ENCODE measurements at places on chromosomes 3 and 15.
A peak's percentile ranks its signal among the peaks of the same experiment; 100 is the strongest.

DNA sequence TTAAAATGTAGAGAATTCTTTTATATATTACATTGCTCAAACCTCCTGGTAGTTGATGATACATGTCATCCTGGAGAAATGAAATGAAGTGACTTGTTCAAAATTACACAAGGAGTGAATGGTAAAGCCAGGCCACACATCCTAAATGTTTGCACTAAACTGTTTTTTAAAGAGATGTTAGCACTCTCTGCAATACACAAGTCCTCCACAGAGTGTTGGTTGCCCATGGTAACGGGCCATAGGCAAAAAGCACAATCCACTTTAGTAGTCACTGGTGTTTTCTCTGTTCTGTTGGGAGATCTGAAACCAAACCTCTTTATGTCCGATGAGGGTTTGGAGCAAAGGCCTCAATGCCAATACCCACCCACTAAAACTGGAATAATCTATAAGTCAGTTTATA lies 907.4 kb downstream of the NTRK3 start:
- DNase-seq: no peak

GRCh38 chr15:63712828-63713520 lies 115.8 kb downstream of the FBXL22 start:
- DNase-seq: no peak

GRCh38 chr3:143035466-143036211 lies 34.3 kb downstream of the U2SURP start:
- no peak for DNase-seq

DNA sequence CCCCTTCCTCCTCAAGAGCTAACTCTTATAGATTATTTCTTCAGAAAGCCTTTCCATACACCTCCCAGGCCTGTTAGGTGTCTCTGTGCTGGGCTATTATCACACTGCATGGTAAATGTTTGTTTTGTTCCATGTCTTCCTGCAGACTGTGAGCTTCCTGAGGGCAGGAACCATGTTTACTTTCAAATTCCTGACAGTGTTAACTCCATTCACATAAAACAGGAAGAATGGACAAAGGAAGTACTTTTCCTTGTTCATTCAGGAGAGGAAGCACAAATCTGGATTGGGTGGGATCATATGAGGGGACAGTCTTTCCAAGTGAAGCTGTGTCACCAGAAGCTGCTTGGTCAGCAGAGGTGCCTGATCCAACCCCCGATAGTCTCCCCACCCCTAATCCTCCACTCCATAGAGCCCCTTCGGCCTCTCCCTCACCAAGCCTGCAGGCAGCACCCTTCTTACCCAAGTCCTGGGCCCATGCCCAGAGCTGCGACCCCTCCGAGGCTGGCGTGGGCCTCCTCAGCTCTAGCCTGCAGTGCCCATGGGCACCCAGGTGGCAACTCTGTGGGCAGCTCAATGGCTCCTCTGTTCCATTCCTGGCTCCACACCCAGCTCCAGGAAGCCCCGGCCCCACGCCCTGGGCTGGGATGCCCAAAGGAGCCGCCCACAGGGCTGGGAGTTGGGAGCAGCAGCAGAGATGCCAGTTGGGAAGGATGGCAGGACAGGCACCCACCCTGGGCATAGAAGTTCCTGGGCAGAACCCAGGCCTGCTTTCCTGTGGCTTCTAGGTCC lies 6.9 kb downstream of the SHF start:
- DNase-seq: no peak

DNA sequence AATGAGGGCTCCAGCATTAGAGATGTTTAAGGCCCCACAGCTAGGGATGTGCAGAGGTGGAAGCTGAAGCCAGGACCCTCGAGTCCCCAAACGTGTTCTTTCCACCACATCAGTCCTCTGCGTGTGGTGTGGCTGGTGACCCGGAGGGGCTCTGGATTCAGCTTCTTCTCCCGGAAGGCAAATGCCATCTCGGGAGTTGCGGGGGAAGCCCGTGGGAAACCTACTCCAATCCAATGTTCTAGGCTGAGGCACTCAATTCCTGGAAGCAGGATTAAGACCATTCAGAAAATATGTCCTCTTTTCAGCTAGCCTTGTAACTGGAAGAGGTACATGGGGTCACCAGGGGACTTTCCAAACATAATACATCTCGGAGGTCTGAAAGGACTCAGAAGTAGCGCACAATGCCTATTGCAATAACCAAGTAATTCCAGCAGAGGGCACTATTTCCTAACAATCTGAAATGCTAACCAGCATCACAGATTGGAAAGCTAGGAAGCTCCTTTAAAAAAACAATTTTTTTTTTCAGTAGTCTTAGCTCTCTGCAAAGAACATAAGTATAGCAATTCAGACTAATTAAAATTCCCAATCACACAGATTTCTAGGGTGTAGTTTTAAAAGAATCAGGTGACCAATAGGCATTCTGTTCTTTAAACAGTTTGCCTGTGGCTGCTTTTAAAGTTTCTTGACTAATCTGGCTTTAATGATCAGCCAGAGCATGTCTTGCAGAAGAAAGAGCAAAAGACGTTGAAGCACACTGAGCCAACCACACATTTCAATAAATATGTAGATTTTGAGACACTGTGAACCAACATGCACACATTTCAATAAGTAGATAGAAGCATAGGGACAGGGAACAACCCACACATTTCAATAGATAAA lies 36.1 kb downstream of the BNC1 start:
- peak; percentile 83 for DNase-seq
